CD4-positive, CD25-positive, alpha-beta regulatory T cell (primary cell): ENCODE measurements at places on chromosomes 13 and 19. TPM values are rescaled to one million over a fixed set of nuclear protein-coding genes. Genes with fewer than 3 reads are reported as not detected.

Gene POGLUT2
- total RNA-seq = 0.64 TPM

Gene SLC25A42
- total RNA-seq = 32.2 TPM

Gene CPB2
- total RNA-seq = not detected

Gene SLC10A2
- not detected for total RNA-seq

- peak; percentile 48 for DNase-seq
These were observed 18.0 kb upstream of the RBM26 start for GRCh38 chr13:79423801-79424642.

DNA sequence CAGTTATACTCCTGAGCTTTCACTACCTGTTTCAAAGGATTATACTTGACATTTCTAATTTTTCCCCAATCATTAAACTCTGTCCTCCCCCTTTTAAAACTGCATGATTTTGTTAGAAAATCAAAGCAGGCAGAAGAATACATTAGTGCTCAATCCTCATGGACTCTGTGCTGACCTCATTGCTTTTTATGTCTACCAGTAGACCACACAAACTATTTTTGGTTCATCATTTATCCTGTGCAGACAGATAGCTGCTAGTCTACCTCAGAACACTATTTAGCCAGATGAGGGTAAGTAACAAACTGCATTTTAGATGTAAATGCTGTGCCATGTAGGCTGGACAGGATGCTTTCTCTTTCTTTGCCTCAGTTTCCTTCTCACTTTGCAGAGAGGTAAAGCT, 235.9 kb downstream of the DCT start:
- DNase-seq = no peak

DNA sequence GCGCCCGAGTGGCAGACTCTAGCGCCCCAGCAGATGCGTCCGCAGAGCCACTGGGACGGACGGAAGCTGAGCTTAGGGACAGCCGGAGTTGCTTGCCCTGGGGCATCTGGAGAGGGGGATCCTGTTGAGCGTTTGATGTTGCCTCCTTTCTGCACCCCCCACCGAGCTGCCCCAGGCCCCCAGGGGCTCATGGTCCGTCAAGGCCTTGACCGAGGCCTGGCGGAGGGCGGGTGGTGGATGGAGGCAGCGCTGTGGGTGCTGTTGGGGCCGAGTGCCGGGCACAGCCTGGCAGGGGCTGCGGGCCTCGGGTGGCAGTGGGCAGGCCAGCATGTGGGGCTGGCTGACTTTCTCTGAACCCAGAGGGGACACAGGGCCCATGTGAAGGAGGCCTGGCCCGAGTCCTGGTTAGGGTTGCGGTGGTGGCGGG, 2.7 kb downstream of the CSNK1G2 start:
- no peak for DNase-seq

GRCh38 chr19:43395561-43395960, 19.1 kb upstream of the TEX101 start:
- no peak for DNase-seq

GRCh38 chr19:57599377-57599760, 316 bp upstream of the ZNF530 start:
- DNase-seq = no peak

- DNase-seq = no peak
These were observed 17.8 kb downstream of the ALOX5AP start for GRCh38 chr13:30753030-30753616.

GRCh38 chr13:35092751-35093150, 150.7 kb downstream of the NBEA start:
- DNase-seq = no peak

DNA sequence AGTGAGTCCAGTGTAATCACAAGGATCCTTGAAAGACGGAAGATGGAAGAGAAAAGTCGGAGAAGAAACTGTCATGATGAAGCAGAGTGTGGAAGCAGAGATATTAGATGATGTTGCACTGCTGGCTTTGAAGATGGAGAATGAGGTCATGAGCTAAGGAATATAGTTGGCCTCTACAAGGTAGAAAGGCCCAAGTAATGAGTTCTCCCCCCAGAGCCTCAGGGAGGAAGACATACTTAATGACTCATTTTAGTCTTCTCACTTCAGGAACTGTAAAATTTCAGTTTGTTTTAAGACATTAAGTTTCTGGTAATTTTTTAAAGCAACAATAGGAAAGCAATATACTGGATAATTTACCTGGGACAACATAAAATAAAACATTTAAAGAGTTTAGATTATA, 1331.5 kb upstream of the PCDH20 start:
- DNase-seq = no peak

DNA sequence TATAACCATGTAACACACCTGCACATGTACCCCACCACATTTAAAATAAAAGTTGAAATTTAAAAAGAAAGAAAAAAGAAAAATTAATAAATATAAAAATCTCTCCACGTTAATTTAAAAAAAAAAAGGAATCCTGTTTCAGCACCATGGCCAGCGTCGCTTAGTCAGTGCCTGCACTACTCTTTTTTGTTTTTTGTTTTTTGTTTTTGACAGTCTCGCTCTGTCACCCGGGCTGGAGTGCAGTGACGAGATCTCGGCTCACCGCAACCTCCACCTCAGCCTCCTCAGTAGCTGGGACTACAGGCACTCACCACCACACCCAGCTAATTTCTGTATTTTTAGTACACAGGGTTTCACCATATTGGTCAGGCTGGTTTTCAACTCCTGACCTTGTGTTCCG, 835.9 kb downstream of the UQCRFS1 start:
- no peak for DNase-seq

GRCh38 chr19:46357846-46358583, 11.1 kb downstream of the PPP5C start:
- DNase-seq = no peak

DNA sequence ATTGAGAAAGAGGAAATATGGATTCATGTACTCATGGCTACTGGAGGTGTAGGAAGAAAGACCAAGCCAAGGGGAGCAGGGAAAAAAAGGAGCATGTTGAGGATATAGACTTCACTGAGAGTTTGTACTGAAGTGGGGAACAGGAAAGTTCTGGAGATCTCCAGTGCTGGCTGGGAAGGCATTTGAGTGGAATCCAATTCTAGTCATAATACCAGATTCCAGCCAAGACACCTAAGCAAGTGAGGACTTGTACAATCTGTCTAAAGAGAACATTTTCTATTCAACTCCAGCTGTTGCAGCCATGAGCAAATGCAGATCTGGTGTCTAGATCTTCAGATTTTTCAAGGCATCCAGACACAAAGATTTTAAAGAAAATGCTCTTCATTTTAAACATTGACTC, 412.5 kb downstream of the OXGR1 start:
- DNase-seq = no peak

- DNase-seq = peak; percentile 47
These were observed 997 bp upstream of the KCNN4 start for GRCh38 chr19:43781630-43782310.

DNA sequence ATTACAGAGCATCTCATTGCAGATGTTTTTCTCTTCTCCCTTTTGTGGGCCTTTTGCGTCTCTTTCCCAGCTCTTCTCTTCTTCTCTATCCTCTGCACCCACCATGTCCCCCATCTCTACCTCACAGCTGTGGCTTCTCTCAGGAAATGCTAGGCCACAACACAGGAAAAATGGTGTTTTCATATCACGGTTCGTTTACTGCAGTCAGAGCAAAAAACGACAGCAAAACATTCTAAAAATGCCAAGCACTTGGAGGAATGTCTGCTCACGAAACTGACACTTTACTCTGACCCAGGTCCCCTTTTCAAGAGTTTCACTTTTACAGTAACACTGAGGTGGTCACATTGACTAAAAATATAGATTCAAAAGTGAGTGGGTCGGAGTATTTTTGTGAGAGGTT, 152.2 kb downstream of the DCT start:
- peak; percentile 47 for DNase-seq
